ENCODE measurements at places on chromosomes 6 and 20.

GRCh38 chr20:15026759-15027158 lies 689.3 kb upstream of the FLRT3 start:
- no peak for DNase-seq

DNA sequence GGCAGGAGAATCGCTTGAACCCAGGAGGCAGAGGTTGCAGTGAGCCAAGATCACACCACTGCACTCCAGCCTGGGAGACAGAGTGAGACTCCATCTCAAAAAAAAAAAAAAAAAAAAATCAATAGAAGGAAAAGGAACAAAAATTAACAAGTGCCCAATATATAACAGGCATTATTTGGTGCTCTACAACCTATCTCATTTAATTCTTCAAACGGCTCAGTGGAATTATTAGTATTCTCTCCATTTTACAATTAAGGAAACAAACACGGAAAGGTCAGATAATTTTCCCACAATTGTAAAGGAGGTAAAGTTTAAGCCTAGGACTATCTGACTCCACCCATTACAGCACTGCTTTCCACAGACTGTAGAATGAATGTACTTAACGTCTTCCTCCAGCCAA lies 19.8 kb downstream of the CCNC start:
- no peak for DNase-seq

DNA sequence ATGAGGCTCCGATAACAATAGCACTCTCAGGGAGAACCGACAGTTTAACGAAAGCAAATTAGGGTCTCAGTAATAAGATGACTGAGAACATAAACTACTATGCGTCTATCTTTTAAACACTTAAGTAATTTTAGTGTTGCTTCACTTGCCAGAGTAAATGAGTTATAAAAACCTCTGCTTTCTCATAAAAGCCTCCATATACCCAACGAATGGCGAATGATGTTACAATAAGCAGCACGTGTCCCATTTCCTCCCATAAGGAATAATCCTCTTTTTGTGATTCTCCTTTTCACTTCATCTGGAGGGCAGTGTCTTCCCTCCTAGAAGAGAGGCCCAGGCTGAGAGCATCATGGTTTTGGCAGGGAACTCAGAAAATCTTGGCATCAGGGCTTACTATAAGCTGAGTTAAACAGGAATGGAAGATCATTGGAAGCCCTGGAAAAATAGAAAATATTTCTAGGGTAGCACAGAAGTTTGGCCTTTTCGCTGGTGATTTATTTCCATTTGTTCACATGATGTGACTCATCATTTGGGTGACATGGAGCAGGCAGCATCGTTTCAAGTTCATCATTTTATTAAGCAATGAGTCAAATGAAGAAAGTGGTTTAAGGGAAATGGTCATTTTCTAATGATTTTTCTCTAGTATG lies 255.4 kb downstream of the ATXN1 start:
- DNase-seq: no peak

- peak; percentile 94 for DNase-seq
Observed at GRCh38 chr6:113645576-113645970, 211.6 kb upstream of the MARCKS start.

GRCh38 chr6:47437592-47437991 lies 40.0 kb upstream of the CD2AP start:
- no peak for DNase-seq

DNA sequence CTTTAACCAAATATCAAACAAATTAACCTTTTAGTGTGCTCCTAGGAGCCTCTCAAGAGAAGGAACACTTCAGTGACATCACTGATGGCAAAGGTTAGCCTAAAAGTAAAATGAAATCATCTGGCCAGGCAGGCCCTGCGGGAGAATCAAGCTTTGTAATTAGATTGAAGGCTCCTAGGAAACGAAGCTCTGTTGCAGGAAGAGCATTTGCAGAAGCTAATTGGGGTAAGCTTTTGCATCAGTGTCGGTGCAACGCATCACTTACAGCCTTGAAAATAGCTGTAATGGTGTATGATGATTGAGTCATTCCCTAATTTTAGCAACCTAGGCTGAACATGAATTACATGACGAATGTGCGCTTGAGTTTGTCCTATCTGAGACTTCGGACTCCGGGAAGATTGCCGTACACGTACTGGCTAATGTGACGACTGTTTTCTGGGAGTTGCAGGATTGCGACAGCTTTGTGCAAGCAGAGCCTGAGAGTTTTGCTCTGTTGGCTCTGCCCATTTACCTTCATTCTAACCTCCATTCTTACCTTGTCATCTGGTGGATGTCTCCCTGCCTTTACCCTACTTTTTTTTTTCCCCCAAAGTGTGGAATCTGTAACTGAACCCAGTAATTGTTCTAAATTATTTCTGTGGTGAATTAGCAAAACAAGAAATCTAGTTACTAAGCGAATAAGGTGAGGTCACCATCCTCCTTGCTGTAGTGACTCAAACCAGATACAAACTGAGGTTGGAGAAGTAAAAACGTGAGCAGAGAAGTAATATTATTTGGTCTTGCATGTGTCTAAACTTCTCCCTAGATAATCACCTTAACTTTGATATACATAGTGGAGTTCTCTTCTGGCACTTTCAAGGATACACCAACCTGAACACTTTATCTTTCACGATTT lies 675.9 kb upstream of the CITED2 start:
- peak; percentile 60 for DNase-seq

DNA sequence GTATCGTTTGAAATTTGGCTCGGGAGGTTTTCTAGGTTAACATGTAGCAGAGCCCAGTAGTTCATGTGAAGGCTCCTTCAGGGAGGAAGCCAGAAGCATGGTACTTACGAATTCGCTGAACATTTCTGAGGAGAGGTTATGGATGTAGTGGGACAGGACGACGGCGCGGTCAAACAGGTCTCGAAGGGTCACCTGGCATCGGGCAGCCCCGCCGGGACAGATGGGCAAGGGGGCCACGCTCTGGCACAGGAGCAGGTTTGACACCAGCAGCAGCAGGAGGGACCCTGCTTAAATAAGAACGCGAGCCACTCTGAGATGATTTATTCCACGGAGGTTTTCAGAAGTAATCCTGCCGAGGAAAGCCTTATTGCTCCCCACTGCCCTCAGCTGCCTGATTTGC lies 2.5 kb downstream of the PRL start:
- DNase-seq: no peak

- DNase-seq: peak; percentile 71
Observed at GRCh38 chr6:72724545-72724944, 102.7 kb downstream of the KCNQ5 start.

- DNase-seq: no peak
Observed at GRCh38 chr6:103140308-103141027, 1719.3 kb downstream of the HACE1 start.

DNA sequence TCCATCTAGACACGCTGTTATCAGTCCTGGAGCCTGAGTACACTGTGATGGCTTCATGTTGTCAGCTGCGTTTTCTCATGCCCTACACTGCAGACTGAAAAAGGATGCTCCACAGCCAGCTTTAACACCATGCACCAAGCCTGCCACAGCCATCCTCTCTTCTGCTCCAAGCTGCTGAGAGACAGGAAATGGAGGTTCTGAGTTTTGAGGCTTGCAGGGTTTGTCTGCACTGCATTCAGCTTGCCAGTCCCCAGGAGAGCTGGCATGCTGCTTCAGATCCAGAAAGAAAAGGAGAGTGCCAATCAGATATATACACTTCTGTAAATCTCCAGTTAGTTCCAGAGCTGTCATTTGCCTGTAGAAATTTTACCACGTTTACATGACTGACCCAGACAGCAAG lies 550.7 kb upstream of the FLRT3 start:
- DNase-seq: no peak

GRCh38 chr6:81909981-81910900 lies 157.8 kb upstream of the TENT5A start:
- no peak for DNase-seq

- no peak for DNase-seq
Observed at GRCh38 chr6:163151212-163151611, 263.3 kb upstream of the QKI start.

GRCh38 chr20:60820918-60821317 lies 431.1 kb upstream of the CDH4 start:
- DNase-seq: no peak

DNA sequence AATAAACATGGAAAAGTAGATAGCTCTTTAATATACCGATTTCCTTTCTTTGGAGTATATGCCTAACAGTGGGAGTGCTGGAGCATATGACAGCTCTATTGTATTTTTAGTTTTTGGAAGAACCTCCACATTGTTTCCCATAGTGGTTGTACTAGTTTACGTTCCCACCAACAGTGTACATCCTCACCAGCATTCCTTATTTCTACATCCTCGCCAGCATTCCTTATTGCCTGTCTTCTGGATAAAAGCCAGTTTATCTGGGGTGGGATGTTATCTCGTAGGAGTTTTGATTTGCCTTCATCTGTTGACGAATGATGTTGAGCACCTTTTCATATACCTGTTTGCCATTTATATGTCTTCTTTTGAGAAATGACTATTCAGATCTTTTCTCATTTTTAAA lies 2.6 kb downstream of the MICA start:
- DNase-seq: no peak

DNA sequence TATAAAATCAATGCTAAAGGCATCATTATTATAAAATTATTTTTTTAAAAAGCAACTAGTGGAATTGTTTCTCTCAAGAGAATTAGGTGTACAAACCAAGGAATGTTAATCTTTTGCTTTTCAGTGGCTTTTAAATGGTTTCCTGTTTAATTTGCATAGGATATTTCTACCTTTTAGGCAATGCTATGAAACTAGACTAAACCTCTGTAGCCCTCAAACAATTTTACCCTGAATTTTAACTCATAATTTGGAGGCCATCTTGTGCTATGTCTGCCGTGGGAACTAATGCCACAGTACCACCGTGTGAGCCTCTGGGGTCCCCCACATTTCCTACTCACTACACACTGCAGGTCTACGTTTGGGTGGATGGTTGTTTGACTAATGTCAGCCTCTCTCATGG lies 20.6 kb downstream of the PHACTR2 start:
- DNase-seq: no peak

DNA sequence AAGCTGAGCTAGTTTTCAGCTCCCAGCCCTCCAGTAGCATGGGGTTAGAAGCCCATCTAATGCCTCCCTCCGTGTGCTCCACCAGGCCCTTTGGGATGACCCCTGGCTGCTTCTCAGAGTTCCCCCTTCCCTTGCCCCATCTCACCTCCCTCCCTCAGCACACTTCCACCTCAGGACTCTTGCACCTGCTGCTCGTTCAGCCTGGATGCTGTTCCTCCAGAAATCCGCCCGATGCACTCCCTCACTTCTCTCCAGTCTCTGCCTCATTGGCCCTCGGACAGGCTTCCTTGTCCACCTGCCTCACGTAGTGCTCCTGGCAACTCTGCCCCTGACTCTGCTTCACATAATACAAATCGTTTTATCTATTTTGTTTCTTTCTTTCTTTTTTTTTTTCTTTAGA lies 26.8 kb downstream of the FGD2 start:
- DNase-seq: no peak

- no peak for DNase-seq
Observed at GRCh38 chr20:37205794-37206193, 26.4 kb upstream of the MROH8 start.

GRCh38 chr6:138817799-138818198 lies 21.9 kb downstream of the ECT2L start:
- DNase-seq: peak; percentile 67

- no peak for DNase-seq
Observed at GRCh38 chr20:18005170-18005989, 36.6 kb downstream of the MGME1 start.

GRCh38 chr6:112874881-112875280 lies 527.8 kb downstream of the RFPL4B start:
- no peak for DNase-seq

DNA sequence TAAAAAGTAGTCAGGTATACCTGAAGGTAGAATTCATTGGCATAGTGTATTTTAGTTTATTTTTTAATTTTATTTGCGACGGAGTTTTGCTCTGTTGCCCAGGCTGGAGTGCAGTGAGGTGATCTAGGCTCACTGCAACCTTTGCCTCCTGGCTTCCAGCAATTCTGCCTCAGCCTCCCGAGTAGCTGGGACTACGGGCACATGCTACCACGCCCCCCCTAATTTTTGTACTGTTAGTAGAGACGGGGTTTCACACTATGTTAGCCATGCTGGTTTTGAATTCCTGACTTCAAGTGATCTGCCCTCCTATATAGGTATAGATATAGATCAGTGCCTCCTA lies 102.8 kb upstream of the PRSS16 start:
- DNase-seq: no peak

GRCh38 chr6:6221787-6222535 lies 98.5 kb downstream of the F13A1 start:
- DNase-seq: no peak

DNA sequence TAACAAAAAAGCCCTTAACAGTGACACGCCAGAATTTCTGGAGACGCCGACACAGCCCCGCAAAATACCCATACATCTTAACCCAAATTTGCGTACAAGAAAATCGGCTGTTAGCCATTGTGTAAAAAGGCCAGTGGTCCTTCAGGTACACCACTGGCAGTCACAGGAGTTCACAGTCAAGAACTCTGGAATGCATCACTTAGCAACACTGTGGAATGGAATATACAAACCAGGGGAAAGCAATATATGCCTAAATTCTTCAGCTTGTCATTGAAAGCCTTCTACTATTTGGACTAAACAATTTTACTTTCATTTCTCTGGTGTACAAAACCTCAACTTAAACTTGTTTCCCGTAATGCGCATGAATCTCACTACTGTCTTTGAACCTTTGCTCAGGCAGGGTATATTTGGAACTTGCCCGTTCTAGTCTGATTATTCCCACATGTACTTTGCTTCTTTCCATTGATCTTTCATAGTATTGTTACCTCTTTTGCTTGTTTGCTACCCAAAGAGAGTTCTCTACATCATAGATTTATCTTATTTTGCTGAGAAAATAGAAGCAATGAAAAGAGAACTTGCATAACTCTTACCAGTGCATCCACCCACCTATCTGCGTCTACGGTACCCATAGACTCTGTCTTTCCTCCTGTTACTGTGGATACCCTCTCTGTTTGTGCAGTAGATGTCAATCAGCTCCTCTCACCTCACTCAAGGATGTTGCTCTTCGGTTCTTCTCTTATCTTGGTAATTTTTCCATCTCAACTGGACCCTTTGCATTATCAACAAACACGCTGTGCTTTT lies at the start of gene ARMH2:
ARMH2 (minus strand) TSS at position 178 of the 801 bp plus-strand sequence; CDS start at position 118, 60 bp downstream.
- DNase-seq: no peak

DNA sequence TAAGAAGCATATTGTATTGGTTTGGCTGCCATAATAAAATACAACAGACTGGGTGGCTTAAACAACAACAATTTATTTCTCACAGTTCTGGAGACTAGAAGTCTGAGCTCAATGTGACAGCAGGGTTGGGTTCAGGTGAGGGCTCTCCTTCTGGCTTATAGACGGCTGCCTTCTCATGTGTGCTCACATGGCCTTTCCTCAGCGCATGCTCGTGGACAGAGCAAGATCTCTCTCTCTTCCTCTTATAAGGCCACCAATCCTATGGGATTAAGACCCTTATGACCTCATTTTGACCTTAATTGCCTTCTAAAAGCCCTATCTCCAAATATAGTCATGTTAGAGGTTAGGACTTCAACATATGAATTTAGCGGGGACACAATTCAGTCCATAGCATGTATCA lies 32.4 kb upstream of the GFOD1 start:
- no peak for DNase-seq

GRCh38 chr20:63362436-63363009 lies 1.4 kb upstream of the CHRNA4 start:
- DNase-seq: no peak

GRCh38 chr20:57628047-57628961 lies 8.1 kb upstream of the ZBP1 start:
- DNase-seq: no peak

All from RCC 7860 (cell line).